ENCODE measurements at places on chromosomes 1 and 21.
A peak's percentile ranks its signal among the peaks of the same experiment; 100 is the strongest.

- no peak for DNase-seq
Observed at GRCh38 chr1:160707236-160708064, 4.2 kb downstream of the CD48 start.

GRCh38 chr1:63955370-63956145 lies 181.7 kb downstream of the ROR1 start:
- no peak for DNase-seq

- no peak for DNase-seq
Observed at GRCh38 chr1:178134061-178134460, 40.2 kb downstream of the RASAL2 start.

DNA sequence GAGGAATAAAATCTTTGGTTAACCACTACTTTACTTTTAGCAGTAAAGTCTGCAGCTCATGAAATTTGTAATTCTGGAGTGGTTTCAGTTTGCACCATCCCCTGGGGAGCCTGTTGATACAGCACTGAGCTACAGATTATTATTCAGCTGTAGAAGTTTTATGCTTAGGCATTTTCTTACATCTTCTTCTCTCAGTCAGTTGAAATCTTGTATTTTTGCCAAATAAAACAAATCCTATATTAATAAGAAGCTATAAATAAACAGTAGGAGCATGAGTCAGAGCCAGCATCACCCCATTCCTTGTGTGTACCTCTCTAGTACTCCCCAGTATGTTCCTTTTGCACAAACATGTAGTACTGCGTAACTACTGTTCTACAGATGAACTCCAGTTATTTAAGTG lies 118.9 kb downstream of the ATF6 start:
- peak; percentile 65 for DNase-seq

DNA sequence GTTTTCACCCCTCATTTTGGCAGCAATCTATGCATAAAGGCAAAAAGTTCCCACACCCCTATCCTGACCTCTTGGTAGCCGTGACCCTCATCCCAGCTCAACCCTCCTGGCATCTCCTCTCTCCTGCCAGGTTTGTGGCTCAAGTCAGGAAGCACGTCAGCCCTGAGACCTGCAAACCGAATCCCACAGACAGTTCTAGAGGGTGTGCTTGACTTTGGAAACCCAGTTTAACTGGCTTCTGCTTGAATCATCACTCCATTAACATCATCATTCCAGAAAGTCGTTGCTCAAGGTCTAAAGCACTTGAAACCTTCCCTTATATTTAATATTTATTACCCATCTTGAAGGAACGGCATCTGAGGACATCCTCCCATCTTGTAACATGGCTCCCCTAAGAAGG lies 133.4 kb upstream of the ERG start:
- DNase-seq: peak; percentile 31

DNA sequence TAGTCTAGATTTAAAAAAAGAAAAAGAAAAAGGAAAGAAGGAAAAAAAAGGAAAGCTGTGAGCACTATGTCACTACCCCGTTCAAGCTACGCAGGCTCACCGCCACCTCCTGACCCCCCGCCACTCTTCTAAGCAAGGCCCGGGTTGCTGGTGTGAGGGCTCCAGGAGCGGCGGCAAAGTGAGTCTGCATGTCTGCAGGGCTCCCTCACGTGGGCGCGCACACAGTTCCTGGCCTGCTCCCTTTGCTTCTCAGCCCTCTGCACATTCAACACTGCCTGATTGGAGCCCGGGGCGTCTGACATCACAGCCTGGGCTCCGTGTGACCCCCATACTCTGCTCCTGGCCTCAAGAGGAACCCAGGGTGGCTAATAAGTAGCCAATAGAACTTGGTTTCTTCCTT lies 81.4 kb upstream of the TLR5 start:
- DNase-seq: no peak

DNA sequence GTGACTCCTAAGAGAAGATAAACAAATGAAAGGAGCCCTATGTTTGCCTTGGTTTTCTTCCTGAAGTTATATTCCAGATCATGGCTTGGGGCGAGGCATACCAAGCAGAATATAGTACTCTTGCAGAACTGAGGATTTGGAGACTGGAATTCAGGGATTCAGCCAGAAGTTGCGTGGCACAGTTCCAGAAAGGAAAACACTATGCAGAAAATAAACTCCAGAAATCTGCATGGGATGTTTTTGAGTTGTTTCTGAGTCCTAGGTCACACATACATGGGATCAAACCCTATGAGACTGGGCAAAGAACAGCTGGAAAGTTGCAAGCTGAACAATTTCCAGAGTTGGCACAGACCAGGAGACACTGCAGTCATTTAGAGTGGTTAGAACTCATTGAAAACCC lies 42.9 kb upstream of the IFFO2 start:
- DNase-seq: peak; percentile 68

DNA sequence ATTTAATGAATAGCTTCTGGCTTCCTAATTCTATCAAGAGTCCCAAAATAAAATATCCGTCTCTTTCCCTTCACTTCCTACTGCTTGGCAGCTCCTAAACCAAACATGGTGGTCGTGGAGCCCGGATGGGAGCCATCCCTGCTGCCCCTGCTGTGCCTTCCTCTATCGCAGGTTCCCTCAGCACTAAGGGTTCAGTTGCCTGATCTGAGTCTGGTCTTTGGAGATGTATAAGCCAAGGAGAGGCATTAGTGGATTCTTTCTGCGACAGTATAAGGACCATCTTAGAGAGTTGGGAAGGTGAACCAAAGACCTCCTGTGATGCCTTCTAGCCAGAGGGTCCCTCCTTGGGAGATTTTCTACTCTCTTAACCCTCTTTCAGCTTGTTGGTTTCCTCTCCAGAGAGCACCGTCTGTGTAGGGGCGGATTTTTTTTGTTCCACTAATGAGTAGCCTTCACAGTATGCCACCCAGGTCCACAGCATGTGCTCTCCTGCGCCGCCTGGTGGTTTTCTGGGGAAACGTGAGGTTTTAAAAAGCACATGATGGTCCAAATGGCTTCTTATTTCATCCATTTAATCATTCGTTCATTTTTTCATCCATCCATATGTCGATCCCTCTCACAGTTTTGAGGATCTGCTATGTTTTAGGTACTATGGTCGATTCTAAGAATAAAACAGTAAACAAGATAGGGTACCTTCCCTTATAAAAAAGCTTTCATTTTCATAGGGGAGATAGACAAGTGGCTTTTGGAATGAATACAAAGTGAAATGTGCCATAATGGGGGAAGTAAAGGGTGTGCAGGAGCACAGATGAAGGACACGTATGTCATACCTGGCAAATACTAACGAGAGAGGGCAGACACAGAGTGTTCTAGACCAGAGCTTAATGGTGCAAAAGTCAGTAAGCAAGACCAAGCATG lies 71.0 kb downstream of the NFASC start:
- DNase-seq: peak; percentile 32

DNA sequence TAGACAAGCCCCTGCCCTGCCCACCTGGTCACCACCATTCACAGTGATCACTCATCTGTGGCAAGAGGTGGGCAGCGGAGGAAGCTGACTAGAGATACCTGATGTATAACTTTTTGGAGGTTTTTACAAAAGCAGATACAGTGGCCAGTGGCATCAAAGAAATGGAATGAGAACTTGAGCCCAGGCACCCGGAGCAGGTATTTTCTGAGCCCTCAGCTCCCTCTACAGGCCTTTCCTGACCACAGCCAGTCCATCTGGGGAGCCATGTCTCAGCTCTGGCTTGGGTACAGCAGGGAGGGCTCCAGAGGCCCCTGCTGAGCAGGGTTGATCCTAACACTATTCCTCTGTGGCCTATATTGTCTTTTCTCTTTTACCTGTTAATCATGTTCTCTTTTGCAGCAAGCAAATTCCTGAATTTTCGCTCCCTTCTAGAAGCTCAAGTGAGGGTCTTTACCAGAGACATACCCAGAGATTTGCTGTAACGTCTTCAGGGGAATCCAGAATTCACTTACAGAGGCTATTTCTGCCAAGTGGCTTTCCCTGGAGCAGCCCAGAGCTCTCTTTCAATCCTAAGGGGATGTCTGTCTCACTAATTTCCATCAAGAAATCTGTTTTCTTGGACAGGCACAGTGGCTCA lies 27.3 kb downstream of the GPR157 start:
- DNase-seq: peak; percentile 63

DNA sequence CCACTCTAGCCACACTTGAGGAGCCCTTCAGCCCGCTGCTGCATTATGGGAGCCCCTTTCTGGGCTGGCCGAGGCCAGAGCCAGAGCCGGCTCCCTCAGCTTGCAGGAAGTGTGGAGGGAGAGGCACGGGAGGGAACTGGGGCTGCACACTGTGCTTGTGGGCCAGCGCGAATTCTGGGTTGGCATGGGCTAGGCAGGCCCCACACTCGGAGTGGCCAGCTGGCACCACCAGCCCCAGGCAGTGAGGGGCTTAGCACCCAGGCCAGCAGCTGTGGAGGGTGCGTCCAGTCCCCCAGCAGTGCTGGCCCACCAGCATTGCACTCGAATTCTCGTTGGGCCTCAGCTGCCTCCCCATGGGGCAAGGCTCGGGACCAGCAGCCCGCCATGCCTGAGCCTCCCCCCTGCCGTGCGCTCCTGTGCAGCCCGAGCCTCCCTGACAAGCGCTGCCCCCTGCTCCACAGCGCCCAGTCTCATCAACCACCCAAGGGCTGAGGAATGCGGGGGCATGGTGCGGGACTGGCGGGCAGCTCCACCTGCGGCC lies 785.9 kb upstream of the TPTE start:
- no peak for DNase-seq

DNA sequence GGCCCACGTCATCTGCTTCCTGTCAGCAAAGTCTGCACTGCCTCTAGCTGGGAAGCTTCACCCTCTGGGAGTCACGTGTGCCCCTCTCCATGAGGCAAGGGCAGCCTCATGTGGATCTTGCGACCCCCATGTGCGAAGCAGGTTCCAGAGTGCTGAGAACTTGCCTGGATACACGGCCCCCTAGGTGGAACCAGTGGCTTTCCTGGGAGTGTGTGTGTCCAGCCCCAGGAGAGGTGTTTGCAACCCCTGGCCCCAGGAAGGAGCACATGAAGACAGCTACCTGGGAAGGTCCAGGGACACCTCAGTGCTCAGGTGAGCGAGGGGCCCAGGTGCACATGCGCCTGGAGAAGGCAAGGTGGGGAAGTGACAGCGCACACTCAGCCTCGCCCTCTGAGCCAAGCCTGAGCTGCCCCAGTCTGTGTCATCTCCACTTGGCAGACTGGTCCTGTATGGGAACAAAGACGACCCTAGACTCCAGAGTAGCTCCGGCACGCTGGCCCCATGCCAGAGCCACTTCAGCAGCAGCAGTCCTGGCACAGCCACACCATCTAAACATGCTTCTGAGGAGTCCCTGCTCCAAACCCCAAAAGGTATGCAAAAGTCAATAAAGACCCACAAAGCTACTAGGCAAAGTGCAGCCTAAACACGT lies 8.9 kb downstream of the LSS start:
- DNase-seq: no peak

DNA sequence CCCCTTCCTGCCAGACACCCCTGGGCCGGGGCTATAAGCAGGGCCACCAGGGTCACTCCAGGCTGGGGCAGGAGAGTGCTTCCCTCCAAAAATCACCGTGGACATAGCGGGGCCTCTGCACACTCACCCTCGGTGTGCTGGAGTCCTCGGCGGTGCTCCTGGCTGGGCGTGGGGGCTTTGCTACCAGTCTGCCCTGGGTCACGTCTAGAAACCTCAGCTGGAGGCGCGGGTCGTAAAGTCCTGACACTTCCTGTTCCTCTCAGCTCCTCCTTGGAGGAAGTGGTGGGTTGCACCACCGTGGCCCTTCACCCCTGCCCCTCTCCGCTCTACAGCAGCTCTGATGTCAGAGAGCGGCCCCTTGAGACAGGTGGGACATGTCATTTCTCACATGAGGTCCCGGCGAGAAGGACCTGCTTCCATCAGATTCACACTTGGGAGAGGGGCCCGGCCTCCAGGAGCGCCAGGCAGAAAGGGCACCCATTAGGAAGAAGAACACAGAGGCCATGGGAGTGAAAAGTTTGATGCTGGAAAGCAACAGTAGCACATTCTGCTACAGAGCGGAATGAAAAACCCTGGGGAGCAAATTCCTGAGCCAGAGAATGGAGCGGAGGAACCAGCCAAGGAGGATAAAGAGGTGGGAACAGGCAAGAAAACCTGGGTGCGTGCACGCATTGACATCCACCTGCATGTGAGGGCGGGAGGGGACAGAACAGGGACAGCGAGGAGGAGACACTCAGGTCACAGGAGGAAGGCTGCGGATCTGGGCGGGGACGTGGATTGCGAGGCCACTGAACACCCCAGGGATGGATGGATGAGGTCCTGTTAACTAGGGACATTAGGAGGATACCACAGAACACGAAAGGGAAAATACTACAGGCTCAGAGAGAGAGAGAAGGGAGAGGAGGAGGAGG lies at the start of gene ITGB2:
Gene ITGB2 (minus strand): TSS at position 206 of the 911 bp plus-strand sequence. CDS start 10,117 bp downstream, outside the sequence.
- no peak for DNase-seq

- DNase-seq: no peak
Observed at GRCh38 chr1:168422203-168422847, 121.5 kb downstream of the XCL2 start.

DNA sequence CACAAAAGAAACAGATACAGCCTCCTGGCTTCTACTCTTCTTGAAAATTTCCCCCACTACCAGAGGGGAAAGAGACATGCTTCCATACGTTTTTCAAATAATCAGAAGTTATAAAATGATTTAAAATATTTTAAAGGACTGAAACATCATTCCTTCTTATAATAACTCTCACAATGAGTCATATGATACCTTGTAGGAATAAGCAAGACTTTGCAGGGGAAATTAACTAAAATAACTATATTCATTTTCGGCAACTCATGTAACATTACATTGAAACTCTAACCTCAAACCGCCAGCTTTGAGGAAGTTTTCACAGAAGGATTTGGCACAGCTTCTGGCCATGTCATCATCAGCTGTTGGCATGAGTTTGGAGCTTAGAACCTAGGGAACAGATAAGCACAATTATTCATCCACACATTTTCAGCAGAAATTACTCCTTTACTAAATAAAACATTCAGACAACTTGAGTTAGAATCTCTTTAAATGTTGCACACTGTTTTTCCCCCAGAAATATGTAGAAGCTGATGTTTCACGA lies 85.9 kb downstream of the USP24 start:
- DNase-seq: no peak

DNA sequence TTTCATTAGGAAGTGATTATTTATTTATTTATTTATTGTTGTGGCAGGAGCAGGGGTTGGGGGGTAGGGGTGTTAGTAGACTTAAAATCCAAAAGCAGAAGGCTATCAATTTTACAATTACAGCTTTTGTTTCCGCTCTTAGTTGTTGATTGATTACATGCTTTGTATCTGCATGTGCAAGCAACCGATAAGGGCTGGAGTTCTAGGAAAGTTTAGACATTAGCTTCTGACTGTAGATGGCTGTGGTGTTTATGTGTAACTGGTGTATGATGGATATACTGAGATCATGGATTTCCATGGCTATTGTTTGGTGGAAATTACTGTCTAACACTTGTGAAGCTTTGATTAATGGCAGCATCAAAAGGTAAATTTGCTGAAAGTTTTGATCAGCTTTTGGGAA lies 2.8 kb downstream of the ST6GALNAC5 start:
- DNase-seq: no peak

GRCh38 chr1:8091691-8092090 lies 65.6 kb upstream of the ERRFI1 start:
- no peak for DNase-seq

DNA sequence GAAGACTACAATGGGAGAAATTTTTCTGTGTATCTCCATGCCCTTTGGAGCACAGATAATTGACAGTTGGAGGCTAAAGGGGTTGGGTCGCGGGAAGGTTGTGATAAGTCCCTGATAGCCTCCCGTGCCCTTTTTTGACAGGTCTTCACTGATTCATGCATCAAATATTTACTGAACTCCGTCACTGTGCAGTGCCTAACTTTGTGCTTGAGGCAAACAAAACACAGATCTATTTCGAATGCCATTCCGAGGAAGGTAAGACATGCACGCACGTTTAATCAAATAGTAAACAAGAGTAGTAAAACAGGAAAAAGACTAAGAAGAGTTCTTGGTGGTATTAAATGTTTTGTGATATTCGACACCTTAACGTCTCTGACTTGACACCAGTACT lies 494 bp upstream of the PIP5K1A start:
- DNase-seq: no peak

GRCh38 chr1:150890033-150890416 lies 3.1 kb downstream of the CTXND2 start:
- no peak for DNase-seq

Data from right hindlimb (tissue), 1 donor.